ENCODE measurements at places on chromosomes 3 and 15.

DNA sequence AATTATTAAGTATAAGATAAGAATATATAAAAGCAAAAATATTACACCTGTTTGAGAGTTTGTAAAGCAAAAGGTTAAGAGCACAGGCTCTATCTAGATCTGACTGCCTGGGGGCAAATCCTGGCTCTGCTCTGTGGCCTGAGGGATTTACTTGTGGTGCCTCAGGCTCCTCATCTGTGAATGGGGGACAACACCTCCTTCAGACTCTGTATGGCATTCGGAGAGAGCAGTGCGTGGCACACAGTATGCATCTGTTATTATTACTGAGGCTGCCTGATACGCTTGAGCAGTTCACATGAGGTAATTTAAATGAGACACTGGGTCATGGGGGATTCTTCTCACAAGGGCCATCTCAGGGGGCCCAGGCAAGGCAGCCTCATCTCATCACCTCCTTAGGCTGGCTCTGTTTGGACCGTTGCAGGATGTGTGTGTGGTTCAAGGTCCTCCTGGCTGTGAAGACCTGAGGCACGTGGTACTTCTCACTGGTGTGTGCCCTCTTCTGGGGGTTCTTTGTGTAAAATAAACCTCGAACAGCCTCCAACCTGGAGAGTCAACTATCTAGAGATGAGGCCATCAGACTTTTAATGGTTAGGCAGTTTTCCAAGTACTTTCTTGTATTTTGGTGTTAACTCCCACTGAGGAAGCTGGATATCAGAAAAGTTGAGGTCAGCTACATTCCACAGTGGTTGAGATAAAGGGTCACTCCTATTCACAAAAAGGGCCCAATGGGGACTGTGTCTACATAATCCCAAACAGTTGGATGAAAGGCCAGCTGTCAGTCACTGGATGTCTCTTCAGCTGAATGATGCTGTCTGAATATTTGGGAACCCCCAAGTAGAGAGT lies 9.0 kb downstream of the GNB5 start:
- H3K36me3 ChIP-seq = peaks cover 2% of the 10 kb centered on the region
- DNase-seq = no peak
- H3K4me1 ChIP-seq = peaks cover 21% of the 10 kb centered on the region
- no peak overlapping the region for H3K4me3 ChIP-seq
- no peak overlapping the region for H3K27ac ChIP-seq

DNA sequence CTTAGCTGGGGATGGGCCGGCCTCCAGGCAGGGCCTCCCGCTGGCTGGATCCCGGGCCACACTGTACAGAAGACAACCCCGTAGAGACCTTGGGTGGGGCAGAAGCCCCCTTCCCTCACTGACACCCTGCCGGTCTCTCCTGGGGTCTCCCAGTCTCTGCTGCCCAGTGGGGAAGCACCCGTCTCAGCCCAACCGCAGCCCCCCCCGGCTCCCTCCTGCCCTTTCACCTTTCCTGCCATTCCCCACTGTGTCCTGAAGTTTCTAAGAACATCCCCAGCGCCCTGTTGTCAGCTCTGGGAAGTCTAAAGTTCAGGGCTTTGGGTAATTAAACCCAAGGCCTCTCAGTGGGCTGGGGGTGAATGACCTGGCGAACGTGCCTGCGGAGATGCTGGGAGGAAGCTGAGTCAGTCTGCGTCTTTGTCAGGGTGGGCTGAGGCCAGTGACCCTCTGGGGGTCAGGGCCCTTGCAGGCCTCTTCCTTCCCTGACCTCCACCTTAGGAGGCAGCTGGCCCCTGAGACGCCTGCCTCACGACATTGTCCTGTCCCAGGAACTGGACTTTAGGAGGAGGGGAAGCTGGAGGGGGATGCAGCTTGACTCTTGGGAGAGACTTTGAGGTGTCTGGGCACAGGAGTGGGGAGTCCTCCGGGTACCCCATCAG lies 1.4 kb upstream of the SLC51A start:
- H3K4me3 ChIP-seq = no peak overlapping the region
- H3K4me1 ChIP-seq = peaks cover 14% of the 10 kb centered on the region
- H3K36me3 ChIP-seq = no peaks in the 10 kb centered on the region
- no peak overlapping the region for H3K27ac ChIP-seq

- no peak overlapping the region for H3K27ac ChIP-seq
- no peaks in the 10 kb centered on the region for H3K4me1 ChIP-seq
- DNase-seq = no peak
- H3K36me3 ChIP-seq = no peaks in the 10 kb centered on the region
- no peaks in the 10 kb centered on the region for H3K27me3 ChIP-seq
- H3K4me3 ChIP-seq = no peak overlapping the region
Observed at GRCh38 chr15:46088486-46089445, 453.9 kb downstream of the SQOR start.

DNA sequence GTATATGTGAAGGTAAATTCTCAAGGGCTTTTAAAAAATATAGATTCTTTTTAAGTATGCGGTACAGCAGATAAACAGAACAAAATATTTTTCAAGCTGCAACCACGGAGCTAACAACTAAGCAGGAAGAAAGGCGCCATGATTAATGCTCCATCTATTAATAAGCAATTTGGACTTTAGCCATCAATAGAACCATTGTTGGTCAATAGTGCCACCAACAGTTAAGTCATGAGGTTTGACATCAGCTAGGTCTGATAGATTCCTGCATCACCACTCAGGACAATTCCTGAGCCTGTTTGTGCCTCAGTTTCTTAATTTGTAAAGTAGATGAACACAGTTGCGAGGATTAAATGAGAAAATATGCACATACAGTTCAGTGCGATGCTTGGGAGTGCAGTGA lies 65.1 kb upstream of the FAM3D start:
- no peaks in the 10 kb centered on the region for H3K36me3 ChIP-seq
- no peak overlapping the region for H3K4me3 ChIP-seq
- peaks cover 3% of the 10 kb centered on the region for H3K27me3 ChIP-seq
- H3K27ac ChIP-seq = no peak overlapping the region

DNA sequence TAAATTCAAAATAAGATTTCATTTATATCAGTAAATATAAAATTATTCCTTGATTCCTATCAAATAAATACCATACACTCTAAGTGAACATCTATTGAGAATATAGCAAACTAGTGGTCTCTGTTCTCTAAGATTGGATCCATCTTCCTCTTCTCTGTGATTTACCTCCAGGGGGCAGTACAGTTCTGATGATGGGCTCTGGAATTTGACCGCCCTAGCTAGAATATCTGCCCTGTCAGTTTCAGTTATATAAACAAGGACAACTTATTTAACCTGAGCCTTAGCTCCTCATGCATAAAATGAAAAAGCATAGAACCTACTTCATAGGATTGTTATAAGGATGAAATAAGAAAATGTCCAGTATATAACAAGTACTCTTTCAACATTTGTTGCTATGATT lies 171.1 kb upstream of the CCDC54 start:
- H3K27ac ChIP-seq = no peak overlapping the region
- H3K4me1 ChIP-seq = no peaks in the 10 kb centered on the region
- H3K27me3 ChIP-seq = peaks cover 17% of the 10 kb centered on the region
- no peak for DNase-seq
- no peaks in the 10 kb centered on the region for H3K36me3 ChIP-seq

GRCh38 chr3:157948605-157949383 lies 157.4 kb downstream of the SHOX2 start:
- no peaks in the 10 kb centered on the region for H3K4me1 ChIP-seq
- no peak overlapping the region for H3K4me3 ChIP-seq
- H3K27ac ChIP-seq = no peak overlapping the region
- H3K27me3 ChIP-seq = no peaks in the 10 kb centered on the region
- DNase-seq = no peak

DNA sequence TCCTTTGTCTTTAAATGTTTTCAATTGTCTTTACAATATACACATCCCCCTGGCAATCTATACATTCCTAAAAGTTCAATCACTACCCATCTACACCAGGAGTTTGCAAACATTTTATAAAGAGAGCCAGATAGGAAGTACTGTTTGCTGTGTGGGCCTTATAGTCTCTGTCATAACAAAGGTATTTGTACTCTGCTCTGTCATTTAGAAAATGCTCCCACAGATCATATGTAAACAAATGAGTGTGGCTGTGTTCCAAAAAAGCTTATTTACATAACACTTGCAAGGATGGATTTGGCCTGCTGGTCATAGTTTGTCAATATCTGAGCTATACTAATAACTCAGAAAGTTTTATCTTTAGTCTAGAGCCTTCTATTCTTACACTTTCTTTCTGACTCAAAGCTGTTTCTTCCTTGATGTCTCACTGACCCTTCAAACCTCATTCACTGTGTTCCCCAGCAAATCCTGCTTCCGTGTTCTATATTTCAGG lies 511.9 kb downstream of the GBE1 start:
- no peaks in the 10 kb centered on the region for H3K36me3 ChIP-seq
- no peak for DNase-seq
- no peaks in the 10 kb centered on the region for H3K27me3 ChIP-seq

DNA sequence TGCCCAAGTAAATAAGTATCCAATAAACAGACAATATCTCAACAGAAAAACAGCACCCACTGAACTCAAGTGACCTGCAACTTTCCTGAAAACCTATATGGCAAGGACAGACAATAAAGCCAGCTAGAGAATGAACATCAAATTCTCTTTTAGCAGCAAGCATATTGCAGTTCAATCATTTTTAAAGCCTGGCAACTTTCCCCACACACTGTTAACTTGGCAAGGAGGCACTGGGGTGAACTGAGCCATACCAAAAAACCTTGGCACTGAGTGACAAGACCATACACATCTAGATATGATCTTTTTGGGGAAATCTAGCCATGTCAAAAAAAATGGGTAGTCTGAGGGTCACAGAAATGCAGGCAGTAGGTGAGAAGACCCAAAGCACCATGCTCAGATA lies 174.6 kb downstream of the STT3B start:
- no peak overlapping the region for H3K4me3 ChIP-seq
- no peak for DNase-seq
- H3K27ac ChIP-seq = no peak overlapping the region
- H3K4me1 ChIP-seq = peaks cover 3% of the 10 kb centered on the region
- H3K36me3 ChIP-seq = no peaks in the 10 kb centered on the region
- H3K27me3 ChIP-seq = no peaks in the 10 kb centered on the region

DNA sequence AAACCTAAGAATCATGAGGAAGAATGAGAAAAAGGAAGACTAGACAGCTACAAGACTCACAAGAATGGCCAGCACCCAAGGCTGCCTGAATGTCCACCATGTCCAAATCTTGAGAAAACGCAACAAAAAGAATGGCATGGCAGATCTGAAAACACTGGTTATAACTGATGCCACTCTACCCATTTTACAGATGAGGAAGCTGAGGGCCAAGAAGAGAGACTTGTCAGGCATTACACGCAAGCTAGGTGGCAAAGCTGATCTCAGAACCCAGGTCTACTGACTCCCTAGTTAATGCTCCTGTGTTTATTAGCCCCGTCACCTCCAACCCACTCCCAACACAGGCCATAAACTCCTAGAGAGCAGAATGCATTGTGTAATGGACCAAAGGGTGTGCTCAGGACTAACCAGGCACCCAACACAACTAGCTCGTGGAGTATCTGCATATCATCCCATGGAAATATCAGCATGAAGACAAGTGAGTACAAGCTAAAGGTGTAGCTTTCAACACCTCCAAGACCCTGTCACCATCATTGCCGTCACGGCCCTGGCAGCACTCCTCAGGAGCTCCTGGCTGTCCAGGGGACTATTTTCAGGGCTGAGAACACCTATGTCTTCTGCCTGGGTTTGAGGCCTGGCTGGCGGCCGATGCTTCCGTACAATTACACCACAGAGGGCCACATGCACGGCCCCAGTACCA lies 111.7 kb downstream of the XXYLT1 start:
- peaks cover 27% of the 10 kb centered on the region for H3K4me1 ChIP-seq
- no peak overlapping the region for H3K27ac ChIP-seq
- DNase-seq = no peak

GRCh38 chr15:71079208-71080044 lies 35.8 kb upstream of the THSD4 start:
- no peak for DNase-seq
- H3K27me3 ChIP-seq = peaks cover 2% of the 10 kb centered on the region
- H3K36me3 ChIP-seq = no peaks in the 10 kb centered on the region
- no peaks in the 10 kb centered on the region for H3K4me1 ChIP-seq

GRCh38 chr15:75672646-75673425 lies 25.1 kb downstream of the SNX33 start:
- H3K36me3 ChIP-seq = no peaks in the 10 kb centered on the region
- no peak for DNase-seq
- H3K27me3 ChIP-seq = no peaks in the 10 kb centered on the region
- H3K4me1 ChIP-seq = no peaks in the 10 kb centered on the region
- no peak overlapping the region for H3K4me3 ChIP-seq
- no peak overlapping the region for H3K27ac ChIP-seq

DNA sequence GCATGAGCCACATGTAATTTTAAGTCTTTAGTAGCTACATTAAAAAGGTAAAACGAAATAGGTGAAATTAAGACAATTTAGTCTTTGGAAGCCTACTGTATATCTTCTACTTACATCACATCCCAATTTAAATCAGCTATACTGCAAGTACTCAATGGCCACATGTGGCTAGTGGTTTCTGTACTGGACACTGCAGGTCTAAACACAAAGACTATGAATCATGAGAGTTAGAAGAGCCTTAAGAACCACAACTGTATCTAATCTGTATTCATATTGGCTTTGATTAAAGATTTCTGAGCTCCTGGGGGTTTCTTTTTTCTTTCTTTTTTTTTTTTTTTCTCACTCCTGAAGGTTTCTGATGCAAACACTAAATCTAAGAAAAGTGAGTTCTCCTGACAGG lies 2.3 kb upstream of the EIF1B start:
- no peak overlapping the region for H3K27ac ChIP-seq
- H3K4me1 ChIP-seq = peaks cover 15% of the 10 kb centered on the region
- no peak overlapping the region for H3K4me3 ChIP-seq
- peaks cover 5% of the 10 kb centered on the region for H3K36me3 ChIP-seq
- no peaks in the 10 kb centered on the region for H3K27me3 ChIP-seq

DNA sequence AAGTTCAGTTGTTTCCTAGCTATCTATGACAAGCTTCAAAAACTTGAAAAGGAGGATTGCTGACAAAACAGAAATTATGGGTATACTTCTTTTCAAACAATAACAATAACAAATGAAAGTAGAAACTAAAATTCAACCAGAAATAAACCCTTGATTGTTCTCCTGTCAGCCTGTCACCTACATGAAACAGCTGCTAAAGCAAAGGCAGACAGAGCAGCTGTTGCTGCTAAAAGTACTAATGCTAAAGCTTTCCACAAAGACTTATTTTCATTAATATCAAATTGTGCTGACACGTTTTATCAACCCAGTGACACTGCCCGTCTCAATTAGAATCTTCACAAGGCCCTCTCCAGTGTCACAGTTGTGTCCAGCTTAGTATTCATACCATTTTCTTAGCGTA lies 533.2 kb upstream of the GBE1 start:
- H3K4me3 ChIP-seq = no peak overlapping the region
- H3K27me3 ChIP-seq = no peaks in the 10 kb centered on the region
- no peaks in the 10 kb centered on the region for H3K4me1 ChIP-seq
- no peak overlapping the region for H3K27ac ChIP-seq

DNA sequence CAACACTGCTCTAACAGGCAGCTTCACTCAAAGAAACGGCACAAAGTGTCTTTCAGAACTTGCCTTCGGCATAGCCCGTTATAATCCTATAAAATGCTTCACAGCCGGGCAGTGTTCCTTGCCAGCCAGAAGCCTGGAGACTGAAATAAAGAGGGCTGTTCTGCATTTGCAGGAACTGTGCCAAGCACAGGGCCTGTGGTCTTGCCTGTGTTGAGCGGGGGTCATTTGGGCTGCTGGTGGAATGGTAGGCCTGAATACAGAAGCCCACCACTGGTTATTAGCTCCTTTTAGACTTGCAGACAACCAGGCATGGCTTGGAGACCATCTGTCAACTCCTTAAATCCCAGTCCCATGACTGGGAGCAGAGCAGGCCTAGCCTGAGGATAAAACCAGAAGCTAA lies 4.7 kb upstream of the ARHGEF3 start:
- H3K36me3 ChIP-seq = peaks cover 2% of the 10 kb centered on the region
- H3K4me3 ChIP-seq = no peak overlapping the region
- H3K27me3 ChIP-seq = no peaks in the 10 kb centered on the region
